ENCODE measurements at places on chromosomes 5 and 9.

DNA sequence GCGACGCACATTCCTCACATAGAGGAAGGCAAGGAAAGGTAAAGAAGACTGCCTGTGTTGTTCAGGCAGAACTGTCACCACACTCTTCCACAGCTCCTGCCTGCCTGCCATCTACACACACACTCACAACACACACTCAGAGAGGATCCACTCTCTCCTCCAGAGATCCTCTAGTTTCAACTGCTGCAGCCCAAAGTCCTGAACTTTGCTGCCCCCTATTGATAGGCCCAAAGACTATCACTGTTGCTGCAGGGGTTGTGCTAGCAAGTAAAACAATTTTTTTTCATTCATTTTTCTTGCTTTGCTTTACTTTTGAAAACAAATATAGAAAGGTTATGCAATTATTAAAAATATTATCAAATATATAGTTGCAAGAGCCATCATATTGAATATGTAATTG, 5.9 kb upstream of the CFAP90 start:
- DNase-seq, result no peak

DNA sequence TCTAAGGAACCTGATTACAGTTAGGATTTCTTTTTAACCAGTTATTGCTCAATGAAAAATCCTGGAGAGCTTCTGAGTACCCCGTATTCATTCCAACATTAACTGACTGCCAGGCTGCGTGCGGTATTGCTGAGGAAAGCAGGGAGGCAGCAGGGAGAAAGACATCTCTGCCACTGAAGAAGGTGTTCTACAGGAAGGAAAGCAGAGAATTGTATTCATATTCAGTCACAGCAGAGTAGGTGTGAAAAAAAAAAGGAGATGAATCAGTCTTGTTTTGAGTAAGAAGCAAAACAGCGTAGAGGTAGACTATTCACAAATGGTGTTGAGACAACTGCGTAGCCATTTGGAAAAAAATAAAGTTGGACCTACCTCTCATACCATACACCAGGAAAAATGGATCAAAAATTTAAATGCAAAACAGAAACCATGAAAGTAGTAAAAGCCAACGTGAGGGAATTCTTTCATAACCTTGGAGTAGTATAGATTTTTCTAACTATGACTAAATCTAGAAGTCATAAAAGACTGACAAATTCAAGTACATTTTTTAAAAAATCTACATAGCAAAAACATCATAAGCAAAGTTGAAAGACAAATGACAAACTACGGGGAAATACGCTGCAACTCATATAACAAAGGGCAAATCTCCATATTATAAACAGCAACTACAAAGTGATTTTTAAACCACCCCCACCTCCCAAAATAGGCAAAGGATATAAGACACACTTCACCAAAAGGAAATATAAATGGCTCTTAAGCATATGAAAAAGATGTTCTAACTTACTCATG, 9.9 kb upstream of the NR4A3 start:
- DNase-seq, result no peak

- no peak for DNase-seq
Observed at GRCh38 chr9:98971915-98972223, 28.2 kb downstream of the COL15A1 start.

DNA sequence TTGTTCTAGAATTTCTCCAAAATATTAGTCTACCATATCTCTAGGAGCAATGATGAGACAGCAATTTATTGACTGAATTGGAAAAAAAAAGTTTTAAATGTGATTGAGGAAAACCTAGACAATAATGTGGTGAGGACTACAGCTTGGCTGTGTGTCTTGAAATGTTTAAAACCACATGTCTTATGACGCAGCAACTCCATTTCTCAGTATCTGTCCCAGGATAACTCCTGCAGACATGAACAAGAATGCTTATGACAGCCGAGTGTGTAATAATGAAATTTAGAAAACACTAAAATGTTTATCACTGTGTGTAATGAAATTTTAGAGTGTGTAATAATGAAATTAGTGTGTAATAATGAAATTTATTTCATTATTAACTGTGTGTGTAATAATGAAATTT, 254.1 kb upstream of the DAPK1 start:
- no peak for DNase-seq

GRCh38 chr9:107730666-107731065, 241.1 kb upstream of the KLF4 start:
- DNase-seq, result no peak

DNA sequence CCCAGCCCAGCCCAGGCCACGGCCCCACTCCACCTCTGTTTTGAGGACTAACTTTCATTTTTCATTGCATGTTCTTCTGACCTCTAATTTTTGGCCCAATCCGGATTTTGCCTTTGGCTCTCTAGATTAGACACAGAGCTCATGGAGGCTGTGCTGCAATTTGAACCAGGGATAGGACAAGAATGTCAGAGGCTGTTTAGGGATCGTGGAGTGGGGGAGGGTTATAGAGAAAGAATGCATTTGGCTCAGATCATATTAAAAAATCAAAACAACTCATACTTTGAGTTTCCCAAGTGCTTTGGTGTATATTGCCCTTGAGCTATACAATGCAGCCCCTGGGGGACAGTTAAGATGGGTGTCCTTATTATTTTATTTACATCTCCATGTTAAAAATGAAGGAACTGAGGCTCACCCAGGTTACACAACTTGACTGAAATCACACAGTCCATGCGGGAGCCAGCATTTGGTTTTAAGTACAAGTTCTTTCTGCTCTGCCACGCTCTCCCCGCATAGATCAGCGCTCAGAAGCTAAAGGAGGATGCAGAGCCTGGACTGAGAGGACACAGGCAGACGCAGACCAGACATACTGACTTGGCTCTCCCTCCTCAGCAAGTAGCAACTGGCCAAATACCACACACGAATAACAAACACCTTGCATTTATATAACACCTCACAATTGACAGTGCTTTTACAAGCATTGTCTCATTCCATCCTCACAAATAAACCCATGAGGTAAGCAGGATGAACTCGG, 126.4 kb upstream of the RAI14 start:
- DNase-seq, result no peak

DNA sequence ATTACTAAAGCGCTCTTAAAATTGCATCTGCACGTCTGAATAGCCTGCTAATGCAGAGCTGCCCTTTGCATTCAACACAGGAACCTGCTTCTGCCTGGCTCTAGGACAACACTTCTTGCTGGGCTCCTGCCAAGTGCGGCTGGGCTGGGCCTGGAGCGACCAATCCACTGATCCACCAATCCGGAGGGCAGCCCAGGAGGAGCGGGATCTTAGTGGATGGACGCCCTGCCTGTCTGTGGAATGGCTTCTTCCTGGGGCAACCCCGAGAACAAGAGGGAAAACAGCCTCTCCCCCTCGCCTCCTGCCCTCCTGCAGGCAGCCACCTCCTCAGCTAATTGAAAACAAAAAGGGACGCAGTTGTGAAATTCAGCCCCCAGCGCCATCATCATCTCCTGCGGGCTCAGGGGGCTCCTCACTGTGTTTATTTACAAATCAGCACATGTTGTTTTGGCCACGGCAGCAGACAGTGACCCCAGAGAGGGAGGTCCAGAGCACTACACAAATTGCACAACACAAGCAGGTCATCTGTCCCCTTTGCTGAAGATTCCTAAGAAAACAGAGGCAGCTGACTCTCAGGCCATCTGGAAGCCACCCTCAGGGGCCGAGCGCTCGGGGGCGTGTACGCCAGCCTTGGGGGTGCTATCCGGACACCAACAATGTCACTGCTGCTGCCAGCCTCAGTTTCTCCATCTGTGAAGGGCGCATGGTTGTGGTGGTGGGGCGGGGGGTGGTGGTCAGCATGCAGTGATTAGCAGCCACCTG, 57.3 kb downstream of the GADD45G start:
- no peak for DNase-seq

- no peak for DNase-seq
Observed at GRCh38 chr9:93890436-93890935, 64.7 kb downstream of the BARX1 start.

- no peak for DNase-seq
Observed at GRCh38 chr9:109166171-109166770, 778 bp downstream of the FRRS1L start.

GRCh38 chr5:44847206-44847852, 38.6 kb downstream of the MRPS30 start:
- DNase-seq, result no peak

DNA sequence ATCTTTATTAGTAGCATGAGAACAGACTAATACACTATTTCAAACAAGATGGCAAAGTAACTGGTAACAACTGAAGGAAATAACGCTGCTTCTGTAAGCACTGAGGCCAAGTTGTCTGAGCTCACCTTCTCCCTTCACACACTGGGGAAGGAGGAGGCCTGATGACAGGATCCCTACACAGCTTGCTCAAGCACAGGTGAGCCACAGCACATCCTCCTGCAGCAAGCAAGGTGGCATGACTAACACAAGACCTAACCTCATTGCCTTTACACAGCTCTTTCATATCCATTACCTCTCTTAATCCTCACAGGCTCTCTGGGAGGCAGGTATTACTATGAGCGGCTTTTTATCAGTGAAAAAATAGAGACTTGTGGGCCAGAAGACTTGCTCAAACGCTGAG, 83.3 kb downstream of the ARL15 start:
- DNase-seq, result no peak

DNA sequence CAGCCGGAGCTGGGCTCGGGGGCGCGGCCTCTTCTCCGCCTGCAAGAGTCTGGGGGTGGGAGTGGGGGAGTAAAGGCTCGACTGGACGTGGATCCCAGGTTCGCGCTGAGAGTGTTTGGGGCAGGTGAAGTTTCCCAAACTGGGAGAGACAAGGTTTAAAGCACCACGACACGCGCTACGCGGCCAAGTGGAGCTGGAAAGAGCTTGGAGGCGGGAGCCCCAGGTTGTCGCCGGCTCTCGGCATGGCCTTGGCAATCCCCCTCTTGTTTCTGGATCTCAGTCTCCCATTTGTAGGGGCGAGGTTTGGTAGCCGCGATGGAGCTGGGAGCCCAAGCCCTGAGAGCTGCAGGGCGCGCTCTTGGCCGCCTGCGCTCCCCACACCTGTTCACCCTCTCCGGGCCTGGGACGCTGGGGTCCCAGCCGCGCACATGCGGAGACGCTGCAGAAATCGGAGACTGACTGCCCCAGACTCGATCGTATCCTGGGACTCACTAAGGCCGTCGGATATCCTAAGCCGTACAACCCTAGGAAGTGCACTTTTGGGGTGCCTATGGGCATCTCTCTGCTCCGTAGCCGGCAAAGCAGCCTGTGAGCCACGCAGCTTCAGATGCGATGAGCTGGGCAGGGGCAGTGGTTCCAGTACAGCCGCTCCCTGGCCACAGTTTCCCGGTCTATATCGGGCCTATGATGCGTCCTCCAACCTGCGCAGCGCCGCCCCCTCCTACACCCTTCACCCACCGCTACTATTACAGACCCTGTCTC, 937 bp downstream of the TMOD1 start:
- no peak for DNase-seq

DNA sequence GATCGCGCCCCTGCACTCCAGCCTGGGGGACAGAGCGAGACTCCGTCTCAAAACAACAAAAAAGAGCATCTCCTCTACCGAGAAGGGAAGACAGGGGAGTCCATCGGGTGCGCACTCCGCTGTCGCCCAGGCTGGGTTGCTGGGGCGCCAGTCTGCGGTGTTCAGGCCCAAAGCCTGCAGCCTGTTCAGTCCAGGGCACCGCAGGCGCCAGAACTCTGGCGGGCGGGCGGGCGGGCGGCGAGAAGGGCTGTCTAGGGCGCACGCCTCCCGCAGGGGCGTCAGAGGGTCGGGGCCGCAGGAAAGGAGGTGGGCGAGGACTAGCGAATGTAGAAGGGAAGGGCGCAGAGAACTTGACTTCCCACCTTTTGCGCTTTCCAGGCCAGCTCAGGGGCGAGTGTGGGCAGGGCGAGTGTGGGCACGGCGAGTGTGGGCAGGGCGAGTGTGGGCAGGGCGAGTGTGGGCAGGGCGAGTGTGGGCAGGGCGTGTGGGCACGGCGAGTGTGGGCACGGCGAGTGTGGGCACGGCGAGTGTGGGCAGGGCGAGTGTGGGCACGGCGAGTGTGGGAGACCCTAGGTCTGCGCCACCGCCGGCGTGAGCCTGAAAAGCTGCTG, 10.5 kb downstream of the PROP1 start:
- no peak for DNase-seq
